ENCODE measurements at places on chromosomes 13 and 19. TPM values are rescaled to one million over a fixed set of nuclear protein-coding genes. Genes with fewer than 3 reads are reported as not detected.

The KRTDAP gene
- not detected for total RNA-seq

DNA sequence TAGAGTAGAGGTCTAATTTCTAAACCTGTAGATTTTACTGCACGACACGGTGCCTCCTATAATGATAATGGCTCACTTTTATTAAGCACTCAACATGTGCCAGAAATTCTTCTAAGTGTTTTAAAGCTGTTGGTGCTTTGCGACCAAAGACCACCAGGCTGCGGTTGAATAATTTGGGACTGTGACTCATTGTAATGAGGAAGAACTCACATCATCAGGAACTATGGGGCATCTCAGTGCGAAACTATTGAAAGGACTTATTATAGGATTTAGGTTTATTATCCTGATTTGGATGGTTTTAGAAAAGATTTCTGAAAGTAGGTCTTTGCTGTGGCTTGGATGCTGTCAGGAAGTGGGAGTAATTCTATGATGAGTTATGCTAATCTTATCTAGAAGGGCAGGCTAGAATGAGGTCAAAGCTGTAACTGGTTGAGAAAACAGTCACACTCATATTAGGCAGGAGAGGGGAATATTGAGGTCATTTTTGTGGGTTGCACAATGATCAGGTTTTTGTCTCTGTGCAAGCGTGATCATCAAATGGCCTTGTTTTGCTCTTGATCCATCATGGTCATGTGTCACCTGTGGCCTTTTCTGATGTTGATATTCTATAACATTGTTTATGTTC is 266.8 kb downstream of the PCDH20 start:
- no peak overlapping the region for H3K27ac ChIP-seq
- H3K36me3 ChIP-seq: no peaks in the 10 kb centered on the region
- no peak for DNase-seq
- no peak overlapping the region for H3K4me3 ChIP-seq

GRCh38 chr13:79541426-79542049 is 60.6 kb downstream of the NDFIP2 start:
- no peaks in the 10 kb centered on the region for H3K4me1 ChIP-seq
- peaks cover 6% of the 10 kb centered on the region for H3K36me3 ChIP-seq
- H3K27me3 ChIP-seq: no peaks in the 10 kb centered on the region
- no peak for DNase-seq

DNA sequence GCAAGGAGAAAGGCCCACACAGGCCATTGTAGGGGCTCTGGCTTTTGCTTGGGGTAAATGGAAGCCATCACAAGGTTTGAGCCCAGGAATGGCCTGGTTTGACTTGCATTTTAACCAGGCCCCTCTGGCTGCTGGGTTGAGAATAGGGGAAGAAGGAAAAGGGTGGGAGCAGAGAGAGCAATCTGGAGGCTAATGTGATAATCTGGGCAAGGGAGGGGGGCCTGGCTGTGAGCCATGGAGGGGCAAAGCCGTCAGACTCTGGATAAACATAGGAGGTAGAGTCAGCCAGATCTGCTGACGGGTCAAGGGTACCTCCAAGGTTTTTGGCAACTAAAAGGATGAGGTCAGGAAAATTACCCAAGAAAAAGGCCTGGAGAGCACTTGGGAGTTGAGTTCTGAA is 41.6 kb downstream of the RFX2 start:
- H3K36me3 ChIP-seq: no peaks in the 10 kb centered on the region
- no peaks in the 10 kb centered on the region for H3K27me3 ChIP-seq
- no peak overlapping the region for H3K4me3 ChIP-seq
- H3K4me1 ChIP-seq: peaks cover 53% of the 10 kb centered on the region

- H3K4me1 ChIP-seq: peaks cover 13% of the 10 kb centered on the region
- no peak overlapping the region for H3K27ac ChIP-seq
- no peak overlapping the region for H3K4me3 ChIP-seq
- peak; percentile 32 for DNase-seq
- no peaks in the 10 kb centered on the region for H3K27me3 ChIP-seq
Observed at GRCh38 chr19:32421589-32422361, 16.2 kb downstream of the DPY19L3 start.

The DAND5 gene
- total RNA-seq: 0.58 TPM

- no peaks in the 10 kb centered on the region for H3K36me3 ChIP-seq
- no peak overlapping the region for H3K27ac ChIP-seq
- DNase-seq: no peak
- H3K4me1 ChIP-seq: no peaks in the 10 kb centered on the region
- H3K4me3 ChIP-seq: no peak overlapping the region
Observed at GRCh38 chr19:31144075-31144870, 205.0 kb downstream of the TSHZ3 start.

The ABCC4 gene
- total RNA-seq: 43.8 TPM

DNA sequence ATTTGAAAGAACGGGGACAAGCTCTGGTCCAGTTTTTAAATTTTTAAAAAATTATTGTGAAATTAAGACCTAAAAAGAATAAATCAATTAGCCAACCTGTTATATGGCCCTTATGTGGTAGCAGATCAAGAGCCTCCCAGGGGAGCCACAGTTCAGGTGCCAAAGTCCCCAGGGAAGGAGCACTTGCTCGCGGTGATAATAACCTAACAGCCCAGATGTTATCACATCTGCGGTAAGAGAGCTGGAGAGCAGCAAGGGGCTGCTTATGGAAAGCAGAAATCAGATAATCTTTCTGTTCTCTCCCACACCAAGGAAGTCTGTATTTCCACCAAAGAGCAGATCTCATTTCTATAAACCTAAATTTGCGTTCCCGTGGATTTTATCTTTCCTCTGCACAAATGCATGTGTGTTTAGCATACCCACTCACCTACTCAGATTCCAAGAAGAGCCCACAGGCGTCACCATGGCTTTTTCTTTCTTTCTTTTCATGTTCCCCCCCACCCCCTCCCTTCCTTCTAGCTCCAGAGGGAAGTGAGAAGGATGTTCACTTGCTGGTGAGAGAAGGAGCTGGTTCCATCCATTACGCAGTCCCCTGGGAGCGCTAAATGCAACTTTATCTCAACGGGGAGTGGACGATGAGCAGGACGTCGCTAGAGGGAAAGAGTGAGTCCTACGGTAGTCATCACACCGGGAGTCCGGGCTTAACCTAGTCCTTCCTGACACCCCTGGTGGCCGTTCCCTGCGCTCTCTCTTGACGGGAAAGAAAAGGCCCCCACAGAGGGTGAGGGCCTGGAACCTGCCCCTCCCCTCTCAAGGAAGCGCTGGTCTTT is 1.6 kb upstream of the POU4F1 start:
- no peak overlapping the region for H3K27ac ChIP-seq
- H3K36me3 ChIP-seq: no peaks in the 10 kb centered on the region
- H3K4me1 ChIP-seq: peaks cover 61% of the 10 kb centered on the region
- H3K4me3 ChIP-seq: no peak overlapping the region
- H3K27me3 ChIP-seq: peaks cover 97% of the 10 kb centered on the region
- DNase-seq: no peak

DNA sequence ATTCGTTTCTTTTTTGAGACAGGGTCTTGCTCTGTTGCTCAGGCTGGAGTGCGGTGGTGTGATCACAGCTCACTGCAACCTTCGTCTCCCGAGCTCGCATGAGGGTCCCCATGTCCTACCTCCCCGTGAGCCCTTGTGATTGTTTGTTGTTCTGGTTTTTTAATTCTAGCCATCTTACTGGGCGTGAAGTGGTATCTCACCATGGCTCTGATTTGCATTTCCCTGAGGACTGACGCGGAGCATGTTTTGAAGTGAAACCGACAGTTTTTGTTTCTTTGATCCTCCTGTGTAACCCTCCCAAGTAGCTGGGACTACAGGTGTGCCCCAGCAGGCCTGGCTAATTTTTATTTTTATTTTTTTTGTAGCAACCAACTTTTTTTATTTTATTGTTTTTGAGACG is 21.7 kb downstream of the GNG7 start:
- no peak overlapping the region for H3K4me3 ChIP-seq
- no peaks in the 10 kb centered on the region for H3K27me3 ChIP-seq
- H3K4me1 ChIP-seq: peaks cover 7% of the 10 kb centered on the region

DNA sequence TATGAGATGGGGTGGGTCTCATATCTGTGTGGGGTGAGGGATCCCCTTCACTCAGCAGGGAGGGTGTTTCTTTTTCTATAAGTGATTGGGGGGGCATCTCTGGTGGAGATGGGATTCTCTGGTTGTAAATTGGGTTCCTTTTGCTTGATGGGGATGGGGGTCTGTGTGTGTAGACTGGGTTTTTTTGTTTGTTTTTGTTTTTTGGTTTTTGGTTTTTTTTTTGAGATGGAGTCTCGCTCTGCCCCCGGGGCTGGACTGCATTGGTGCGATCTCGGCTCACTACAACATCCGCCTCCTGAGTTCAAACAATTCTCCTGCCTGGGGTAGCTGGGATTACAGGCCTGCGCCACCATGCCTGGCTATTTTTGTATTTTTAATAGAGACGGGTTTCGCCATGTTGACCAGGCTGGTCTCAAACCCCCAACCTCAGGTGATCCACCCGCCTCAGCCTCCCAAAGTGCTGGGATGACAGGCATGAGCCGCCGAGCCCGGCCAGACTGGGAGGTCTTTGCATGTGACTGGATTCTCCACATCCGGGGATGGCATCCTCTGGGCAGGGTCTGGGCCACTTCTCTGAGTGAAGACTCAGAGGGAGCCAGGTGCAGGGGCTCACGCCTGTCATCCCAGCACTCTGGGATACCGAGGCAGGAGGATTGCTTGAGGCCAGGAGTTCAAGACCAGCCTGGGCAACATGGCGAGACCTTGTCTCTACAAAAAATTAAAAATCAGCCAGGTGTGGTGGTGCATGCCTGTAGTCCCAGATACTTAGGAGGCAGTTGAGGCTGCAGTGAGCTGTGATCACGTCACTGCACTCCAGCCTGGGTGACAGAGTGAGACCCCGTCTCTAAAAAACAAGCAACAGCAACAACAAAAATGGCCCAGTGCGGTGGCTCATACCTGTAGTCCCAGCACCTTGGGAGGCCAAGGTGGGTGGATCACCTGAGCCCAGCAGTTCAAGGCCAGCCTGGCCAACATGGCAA is 799 bp downstream of the MYBPC2 start:
- H3K4me3 ChIP-seq: no peak overlapping the region
- H3K36me3 ChIP-seq: no peaks in the 10 kb centered on the region
- no peak for DNase-seq

The LILRB2 gene
- 0.87 TPM for total RNA-seq

GRCh38 chr13:76316998-76317527 is 569.1 kb downstream of the KCTD12 start:
- H3K27me3 ChIP-seq: no peaks in the 10 kb centered on the region
- no peaks in the 10 kb centered on the region for H3K36me3 ChIP-seq
- no peak overlapping the region for H3K4me3 ChIP-seq
- peak; percentile 32 for DNase-seq
- no peaks in the 10 kb centered on the region for H3K4me1 ChIP-seq

DNA sequence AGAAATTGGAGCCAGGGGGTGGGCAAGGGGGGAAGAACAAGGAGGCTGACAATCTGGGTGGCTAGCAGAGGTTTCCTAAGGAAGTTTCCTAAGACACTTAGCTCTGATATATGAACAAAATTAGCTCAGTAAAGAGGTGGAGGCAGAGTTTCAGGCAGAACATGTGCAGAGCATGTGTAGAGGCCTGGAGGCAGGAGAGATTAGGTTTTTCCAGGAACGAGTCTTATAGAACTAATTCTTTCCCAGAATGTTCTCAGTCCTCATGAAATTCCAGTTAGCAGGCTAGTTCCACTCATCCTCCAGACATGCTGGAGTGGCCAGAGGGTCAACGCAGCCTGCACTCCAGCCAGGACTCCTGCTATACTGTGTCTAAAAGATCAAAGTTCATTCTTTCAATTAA is 184.7 kb downstream of the LACC1 start:
- H3K27ac ChIP-seq: no peak overlapping the region
- H3K4me3 ChIP-seq: no peak overlapping the region
- H3K4me1 ChIP-seq: no peaks in the 10 kb centered on the region
- H3K36me3 ChIP-seq: no peaks in the 10 kb centered on the region
- no peaks in the 10 kb centered on the region for H3K27me3 ChIP-seq

The PALM3 gene
- total RNA-seq: 5.7 TPM

The KLK6 gene
- not detected for total RNA-seq

- no peaks in the 10 kb centered on the region for H3K36me3 ChIP-seq
- no peaks in the 10 kb centered on the region for H3K27me3 ChIP-seq
- DNase-seq: no peak
- H3K4me3 ChIP-seq: no peak overlapping the region
Observed at GRCh38 chr13:47168066-47168465, 271.2 kb upstream of the HTR2A start.

GRCh38 chr13:26919311-26919710 is 158.7 kb upstream of the GPR12 start:
- H3K36me3 ChIP-seq: no peaks in the 10 kb centered on the region
- no peak for DNase-seq
- no peak overlapping the region for H3K4me3 ChIP-seq

The LENG1 gene
- total RNA-seq: 4.2 TPM

DNA sequence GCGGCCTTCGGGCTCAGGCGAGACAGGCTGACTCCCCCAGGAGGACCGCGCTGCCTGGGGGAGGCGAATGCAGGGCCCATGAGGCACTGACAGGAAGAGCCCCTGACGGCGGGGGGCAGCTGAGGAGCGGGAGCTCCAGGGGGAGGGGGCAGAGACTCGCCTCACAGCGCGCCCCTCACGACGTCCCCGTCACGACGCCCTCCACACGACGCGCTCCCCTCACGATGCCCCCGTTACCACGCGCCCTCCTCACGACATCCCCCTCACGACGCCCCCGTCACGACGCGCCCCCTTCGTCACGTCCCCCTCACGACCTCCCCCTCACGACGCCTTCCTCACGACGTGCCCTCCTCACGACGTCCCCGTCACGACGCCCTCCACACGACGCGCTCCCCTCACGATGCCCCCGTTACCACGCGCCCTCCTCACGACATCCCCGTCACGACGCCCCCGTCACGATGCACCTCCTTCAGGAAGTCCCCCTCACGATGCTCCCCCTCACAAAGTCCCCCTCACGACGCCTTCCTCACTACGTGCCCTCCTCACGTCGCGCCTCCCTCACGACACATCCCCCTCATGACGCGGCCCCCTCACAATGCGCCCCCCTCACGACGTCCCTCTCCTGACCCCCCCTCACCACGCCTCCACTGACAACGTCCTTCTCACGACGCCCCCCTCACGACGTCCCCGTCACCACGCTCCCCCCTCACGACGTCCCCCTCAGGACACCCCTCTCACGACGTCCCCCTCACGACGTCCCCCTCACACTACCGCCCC is 99.6 kb downstream of the ING1 start:
- H3K36me3 ChIP-seq: no peaks in the 10 kb centered on the region
- peak overlapping the region; percentile 30 for H3K4me3 ChIP-seq
- no peak for DNase-seq
- H3K27ac ChIP-seq: no peak overlapping the region
- H3K27me3 ChIP-seq: peaks cover 46% of the 10 kb centered on the region

DNA sequence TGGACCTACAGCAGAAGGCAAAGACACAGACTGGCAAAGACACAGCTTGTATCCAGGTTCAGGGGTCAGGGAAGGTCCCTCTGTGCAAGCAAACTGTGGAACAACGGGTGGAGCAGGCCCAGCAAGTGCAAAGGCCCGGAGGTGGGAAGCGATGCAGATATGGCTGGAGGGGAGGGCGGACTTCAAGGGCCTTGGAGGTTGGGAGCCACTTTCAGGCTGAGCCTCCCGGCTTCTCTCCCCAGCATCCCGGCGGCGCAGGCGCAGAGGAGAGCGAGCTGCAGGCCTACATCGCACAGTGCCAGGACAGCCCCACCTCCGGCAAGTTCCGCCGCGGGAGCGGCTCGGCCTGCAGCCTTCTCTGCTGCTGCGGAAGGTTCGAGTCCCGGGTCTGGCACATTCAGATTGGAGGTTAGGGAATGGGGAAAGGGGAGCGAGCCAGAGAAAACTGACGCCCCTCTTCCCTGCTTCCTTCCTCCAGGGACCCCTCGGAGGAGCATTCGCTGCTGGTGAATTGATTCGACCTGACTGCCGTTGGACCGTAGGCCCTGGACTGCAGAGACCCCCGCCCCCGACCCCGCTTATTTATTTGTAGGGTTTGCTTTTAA is 2.1 kb upstream of the PNPLA6 start:
- H3K4me3 ChIP-seq: peak overlapping the region; percentile 78
- peaks cover 47% of the 10 kb centered on the region for H3K36me3 ChIP-seq
- H3K27ac ChIP-seq: peak overlapping the region; percentile 92
- H3K27me3 ChIP-seq: no peaks in the 10 kb centered on the region
- H3K4me1 ChIP-seq: peaks cover 24% of the 10 kb centered on the region
- peak; percentile 85 for DNase-seq

The ZNF135 gene
- total RNA-seq: not detected

The FGF21 gene
- total RNA-seq: not detected

Measured in stomach (tissue), 19 donors.